ENCODE measurements at places on chromosomes 7 and 10.

DNA sequence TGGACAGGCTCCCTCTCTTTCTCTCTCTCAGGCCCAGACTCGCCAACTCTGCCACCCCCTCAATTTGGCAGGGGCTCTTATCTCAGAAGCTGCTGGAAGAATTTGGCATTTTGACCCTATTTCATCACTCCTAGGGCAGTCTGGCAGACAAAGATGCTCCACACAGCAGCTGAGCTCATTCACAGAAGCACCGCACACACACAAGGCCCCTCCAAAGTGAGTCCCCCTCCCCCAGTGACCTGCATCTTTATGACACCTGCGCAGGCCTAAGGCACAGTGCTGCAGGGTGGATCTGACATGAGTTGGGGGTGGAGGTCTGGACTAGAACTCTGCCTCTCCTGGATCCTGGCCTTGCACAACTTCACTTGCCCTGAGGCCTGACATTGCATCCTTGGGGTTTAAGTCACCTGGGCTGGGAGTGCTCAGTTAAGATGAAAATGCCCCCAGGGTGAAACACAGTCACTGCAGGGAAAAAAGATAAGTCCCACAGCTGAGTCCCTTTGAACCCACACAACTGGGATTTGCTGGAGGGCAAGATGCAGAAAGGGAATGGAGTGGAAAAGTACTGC, 41.1 kb upstream of the DUSP5 start:
- no peak for DNase-seq

DNA sequence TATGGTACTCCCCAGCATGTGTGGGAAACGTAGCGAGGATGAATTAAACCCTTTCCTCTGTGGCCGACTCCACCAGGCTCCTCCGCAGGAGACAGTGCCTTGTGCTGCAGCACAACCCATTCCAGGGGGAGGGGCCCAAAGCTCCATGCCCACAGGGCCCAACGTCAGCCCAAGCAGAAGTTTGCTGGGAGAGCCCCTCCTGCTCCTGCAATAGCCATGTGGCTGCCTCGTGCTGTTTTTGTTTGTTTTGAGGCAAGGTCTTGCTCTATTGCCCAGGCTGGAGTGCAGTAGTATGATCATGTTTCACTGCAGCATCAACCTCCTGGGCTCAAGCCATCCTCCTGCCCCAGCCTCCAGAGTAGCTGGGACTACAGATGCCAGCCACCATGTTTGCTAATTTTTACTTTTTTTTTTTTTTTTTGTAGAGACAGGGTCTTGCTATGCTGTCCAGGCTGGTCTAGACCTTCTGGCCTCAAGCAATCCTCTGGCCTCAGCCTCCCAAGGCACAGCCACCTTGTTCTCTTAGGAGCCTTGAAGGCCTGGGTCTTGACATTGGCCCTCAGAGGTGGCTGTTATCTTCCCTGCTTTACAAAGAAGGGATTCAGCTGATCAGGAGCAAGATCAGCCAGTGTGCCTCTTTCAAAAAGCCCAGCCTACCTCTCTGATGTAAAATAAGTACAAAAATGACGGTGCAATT, 102.8 kb downstream of the DYNC2I1 start:
- no peak for DNase-seq

GRCh38 chr10:64732372-64732957, 1211.3 kb downstream of the REEP3 start:
- DNase-seq = no peak

- no peak for DNase-seq
Observed at GRCh38 chr7:98362517-98362916, 38.4 kb downstream of the BAIAP2L1 start.

GRCh38 chr10:63696205-63696604, 175.0 kb downstream of the REEP3 start:
- DNase-seq = no peak

DNA sequence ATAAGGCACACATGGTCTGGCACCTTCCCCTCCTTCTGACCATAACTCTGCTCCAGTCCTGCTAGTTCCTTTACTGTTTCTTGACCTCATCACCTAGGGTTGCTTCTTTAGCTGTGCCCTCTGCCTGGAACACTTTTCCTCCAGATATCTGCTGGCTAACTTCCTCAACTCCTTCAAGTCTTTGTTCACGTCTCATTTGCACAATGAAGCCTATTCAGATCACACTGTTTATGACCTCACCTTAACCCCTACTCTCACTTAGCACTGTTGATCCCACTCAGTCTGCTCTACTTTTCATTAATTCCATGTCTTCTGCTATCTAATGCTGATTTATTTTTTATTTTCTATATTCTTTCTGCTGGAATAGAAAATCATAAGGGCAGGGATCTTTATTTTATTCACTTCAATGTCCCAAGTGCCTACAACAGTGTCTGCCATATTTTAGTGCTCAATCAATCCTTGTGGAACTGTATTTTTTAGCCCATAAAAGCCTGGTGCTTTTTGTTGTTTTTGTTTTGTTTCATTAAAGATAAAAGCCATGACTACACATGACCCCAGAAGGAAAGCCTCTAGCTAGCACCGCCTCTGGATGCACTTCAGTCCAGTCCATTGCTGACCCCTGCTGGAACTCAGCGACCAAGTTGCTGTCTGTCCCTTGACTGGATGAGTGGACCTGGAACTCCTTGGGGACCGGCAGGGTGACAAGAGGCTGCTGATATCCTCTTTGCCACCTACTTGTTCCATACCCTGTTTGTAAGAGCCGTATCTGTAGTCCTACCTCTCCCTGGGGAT, 12.3 kb downstream of the KLF14 start:
- DNase-seq = no peak

DNA sequence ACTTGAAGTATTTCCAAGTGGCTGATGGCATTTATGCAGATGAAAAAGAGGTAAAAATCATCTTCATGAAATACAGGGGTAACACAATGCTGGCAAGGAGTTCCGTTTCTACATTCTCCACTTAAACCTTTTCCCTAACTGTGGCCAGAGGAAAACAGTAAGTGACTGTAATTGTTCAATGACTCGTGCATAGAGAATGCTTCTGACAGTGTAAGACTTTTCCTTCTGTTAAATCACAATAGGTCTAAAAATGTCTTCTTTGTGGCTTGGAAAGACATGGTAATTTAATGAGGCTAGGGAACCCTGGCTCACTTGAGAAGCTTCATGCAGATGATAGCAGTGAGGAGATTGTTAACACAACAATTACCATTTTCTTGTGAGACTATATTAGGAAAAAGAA, 50.3 kb upstream of the RSU1 start:
- DNase-seq = no peak

DNA sequence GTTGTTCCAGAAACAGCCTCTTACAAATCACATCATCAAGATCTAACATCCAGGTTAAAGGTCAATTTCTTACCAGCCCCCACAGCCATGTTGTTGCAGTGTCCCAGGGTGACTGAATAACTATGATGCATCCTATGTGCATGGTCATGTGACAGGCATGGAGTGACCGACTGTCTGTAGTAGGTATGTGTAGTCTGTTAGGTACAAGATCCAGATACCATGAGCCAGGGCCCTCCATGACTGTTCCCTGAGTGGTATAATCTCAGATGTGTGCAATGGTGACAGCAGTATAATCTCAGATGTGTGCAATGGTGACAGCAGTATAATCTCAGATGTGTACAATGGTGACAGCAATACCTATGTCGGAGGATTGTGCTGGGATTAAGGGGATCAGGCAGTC, 8.8 kb downstream of the CDHR3 start:
- DNase-seq = no peak

- DNase-seq = no peak
Observed at GRCh38 chr7:82284936-82285519, 158.5 kb downstream of the CACNA2D1 start.

DNA sequence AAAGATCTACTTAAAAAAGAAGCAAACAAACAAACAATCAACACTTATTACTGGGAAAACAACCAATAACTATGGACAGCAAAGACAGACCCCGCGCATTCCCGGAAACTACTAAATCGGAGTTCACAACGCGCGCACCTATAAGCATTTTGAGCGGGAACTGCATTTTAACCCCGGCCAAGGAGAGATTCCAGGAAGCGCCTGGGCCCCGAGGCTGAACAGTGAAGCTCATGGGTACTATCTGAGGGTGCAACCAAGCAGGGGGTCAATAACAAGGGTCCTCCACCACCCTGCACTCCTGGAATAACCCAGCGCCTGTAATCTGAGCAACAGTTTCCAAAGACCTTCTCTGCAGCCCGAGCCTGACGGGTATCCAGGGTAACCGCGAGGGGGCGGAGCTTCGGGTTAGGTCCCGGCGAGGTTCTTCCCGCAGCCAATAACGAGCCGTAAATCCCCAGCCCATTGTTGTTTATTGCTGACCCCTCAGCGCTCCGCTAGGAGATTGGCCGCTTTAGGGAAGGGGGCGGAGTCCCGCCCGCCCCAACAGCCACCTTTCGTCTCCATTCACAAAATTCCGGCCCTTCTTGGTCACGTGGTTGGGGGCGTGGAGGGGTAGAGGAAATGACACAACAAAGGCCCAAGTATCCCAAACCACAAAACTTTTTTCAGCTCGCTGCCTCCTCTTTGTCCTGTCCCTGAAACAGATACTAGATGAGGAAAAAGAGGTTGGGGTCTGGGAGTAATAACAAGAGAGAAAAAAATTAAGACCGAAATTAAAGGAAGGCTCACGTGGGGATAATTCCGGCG, 1.7 kb upstream of the ETV1 start:
- peak; percentile 18 for DNase-seq

DNA sequence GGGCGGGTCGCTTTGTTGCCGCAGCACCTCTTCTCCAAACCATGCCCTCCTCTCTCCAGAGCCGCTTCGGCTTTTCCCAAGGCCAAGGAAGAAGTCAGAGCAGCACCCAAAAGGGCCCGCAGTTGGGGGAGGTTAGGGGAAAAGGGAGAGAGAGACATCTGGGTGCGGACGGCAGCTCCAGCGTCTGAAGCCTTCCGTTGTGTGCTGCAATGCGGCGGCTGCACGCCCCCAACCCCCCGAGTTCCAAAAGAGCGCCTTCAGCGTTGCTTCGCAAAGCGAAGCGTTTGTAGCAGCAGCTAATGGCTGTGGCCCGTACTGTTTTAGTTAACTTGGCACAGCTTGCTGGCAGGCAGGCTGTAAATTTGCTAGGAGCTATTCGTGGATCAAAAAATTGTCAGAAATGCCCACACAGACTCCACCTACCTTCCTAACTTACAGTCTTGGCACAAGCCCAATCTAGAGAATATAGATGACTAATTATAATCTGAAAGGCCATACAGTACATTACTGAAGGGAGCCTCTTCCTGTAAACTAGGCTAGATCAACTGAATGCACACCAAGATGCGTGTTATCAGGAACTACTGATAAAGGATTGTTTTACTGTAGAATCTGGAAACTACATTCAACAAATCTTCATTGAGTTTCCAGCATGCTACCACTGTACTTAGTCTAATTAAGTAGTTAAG, 1.1 kb upstream of the KBTBD2 start:
- no peak for DNase-seq

GRCh38 chr10:79385392-79385795, 38.1 kb downstream of the PPIF start:
- no peak for DNase-seq

- no peak for DNase-seq
Observed at GRCh38 chr7:3177271-3177670, 123.8 kb upstream of the SDK1 start.

DNA sequence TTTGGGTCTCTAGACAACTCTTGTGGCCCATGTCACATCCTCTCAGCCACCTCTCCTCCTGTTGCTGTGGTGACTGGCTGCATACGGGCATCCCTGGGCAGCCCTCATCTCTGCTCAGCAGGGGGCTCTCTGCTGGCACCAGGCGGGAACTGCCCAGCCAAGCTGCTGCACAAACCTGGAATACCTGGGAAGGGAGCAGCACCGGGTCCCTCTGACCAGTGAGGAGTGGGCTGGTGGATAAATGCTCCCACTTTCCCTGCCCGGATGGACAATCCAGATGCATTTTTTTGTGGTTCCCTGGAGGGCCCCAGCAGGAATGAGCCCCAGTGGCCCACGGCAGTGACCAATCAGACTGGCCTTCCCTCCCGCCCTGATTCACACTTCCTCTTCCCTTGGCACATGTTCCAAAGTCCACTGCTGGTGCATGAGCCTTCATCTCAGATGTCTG, 21.9 kb downstream of the GRID1 start:
- DNase-seq = no peak

- DNase-seq = no peak
Observed at GRCh38 chr7:121140790-121141189, 152.3 kb downstream of the CPED1 start.

- DNase-seq = no peak
Observed at GRCh38 chr7:107494315-107494751, 24.5 kb downstream of the GPR22 start.

DNA sequence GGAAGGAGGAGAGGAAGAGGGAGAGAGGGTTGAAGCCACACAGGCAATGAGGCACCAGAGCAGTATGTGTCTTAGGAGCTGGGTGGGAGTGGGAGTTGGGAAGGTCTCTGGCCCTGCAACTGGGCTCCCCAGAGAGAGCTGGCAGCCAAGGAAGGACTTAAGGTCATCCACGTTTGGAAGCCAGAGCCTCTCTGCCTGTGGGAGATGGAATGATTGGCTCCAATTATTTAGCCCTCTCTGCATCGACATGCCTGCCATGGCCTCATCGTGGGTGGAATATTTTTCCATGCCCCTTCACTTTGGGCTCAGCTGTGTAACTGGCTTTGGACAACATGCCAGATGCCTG, 478.5 kb downstream of the RPS24 start:
- no peak for DNase-seq

DNA sequence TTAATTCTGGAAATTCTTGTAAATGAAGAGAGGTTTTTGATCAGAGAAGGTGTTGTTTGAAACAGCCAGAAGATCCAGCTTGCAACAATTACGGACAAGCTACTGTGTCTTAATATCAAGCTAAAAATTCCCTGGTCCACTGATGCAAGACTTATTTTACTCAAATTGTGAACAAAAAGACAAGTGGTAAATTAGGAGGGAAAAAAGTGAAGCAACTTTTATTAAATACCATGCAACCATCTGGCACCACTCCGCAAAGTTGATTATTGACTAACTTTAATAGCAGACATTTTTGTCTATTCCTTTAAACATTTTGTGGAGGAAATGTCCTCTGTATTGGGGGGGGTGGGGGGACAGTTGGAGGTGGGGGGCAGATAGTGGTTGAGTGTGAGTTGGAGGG, 5.1 kb upstream of the CAV2 start:
- no peak for DNase-seq

GRCh38 chr10:112782200-112782907, 167.7 kb upstream of the TCF7L2 start:
- DNase-seq = no peak

DNA sequence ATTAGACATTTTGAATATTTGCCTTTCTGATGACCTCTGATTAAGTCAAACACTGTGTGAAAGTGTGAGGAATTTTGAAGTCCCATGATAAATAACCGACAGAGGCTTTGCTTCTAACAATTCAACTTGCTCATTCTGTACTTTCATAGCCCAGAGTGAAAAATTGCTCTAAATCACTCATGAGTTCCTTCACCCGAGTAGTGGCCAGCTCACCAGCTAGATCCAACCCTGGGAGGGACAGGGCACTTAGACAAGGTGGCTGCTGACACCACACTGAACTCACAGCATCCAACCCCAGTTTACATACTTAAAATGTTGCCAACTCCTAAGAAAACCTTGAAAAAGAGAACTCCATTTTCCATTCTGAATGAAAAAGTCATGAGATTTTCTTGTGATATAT, 80.0 kb upstream of the LYZL1 start:
- no peak for DNase-seq

- no peak for DNase-seq
Observed at GRCh38 chr10:89590326-89590725, 54.7 kb downstream of the PANK1 start.

Data from GM12891 (cell line).